ENCODE measurements at places on chromosomes 11 and 22.

- no peak for DNase-seq
These were observed 12.2 kb downstream of the FAR1 start for GRCh38 chr11:13680501-13681264.

GRCh38 chr11:112748713-112749543, 212.3 kb upstream of the NCAM1 start:
- no peak for DNase-seq

GRCh38 chr22:24523873-24524272, 28.7 kb downstream of the UPB1 start:
- DNase-seq = no peak

DNA sequence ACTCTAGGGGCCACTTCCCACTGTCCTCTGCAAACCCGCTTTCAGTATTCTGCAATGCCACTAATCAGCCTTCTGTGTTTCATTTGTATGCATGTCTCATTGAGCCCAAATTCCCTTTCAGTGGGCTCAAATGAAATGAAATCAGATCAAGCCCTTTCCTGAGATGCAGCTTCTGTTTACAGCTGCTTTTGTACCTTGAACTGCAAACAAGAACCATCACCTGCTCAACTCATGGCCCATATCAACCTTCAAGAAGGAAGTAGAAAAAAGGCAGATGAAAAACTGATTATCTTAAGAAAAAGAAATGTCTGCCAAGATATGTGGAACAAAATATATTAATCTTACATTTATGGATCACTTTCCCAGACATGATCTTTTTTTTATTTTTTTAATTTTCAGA, 141.1 kb upstream of the ARHGAP42 start:
- no peak for DNase-seq

DNA sequence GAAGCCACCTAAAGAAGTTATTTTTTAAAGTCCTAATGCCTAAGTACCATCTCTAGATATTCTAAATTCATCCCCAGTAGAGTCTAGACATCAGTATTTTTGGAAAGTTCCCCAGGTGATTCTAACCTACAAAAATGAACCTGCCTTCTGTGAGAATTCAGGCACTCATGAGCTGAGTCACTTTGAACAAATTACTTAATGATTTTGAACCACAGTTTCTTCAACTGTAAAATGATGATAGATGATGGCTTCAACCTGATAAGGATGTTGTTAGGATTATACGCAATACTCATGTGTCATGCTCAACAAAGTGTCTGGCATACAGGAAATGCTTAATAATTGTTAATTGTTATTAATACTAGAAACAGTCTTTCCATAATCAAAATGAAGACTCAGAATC, 82.8 kb upstream of the OR5AK2 start:
- no peak for DNase-seq

DNA sequence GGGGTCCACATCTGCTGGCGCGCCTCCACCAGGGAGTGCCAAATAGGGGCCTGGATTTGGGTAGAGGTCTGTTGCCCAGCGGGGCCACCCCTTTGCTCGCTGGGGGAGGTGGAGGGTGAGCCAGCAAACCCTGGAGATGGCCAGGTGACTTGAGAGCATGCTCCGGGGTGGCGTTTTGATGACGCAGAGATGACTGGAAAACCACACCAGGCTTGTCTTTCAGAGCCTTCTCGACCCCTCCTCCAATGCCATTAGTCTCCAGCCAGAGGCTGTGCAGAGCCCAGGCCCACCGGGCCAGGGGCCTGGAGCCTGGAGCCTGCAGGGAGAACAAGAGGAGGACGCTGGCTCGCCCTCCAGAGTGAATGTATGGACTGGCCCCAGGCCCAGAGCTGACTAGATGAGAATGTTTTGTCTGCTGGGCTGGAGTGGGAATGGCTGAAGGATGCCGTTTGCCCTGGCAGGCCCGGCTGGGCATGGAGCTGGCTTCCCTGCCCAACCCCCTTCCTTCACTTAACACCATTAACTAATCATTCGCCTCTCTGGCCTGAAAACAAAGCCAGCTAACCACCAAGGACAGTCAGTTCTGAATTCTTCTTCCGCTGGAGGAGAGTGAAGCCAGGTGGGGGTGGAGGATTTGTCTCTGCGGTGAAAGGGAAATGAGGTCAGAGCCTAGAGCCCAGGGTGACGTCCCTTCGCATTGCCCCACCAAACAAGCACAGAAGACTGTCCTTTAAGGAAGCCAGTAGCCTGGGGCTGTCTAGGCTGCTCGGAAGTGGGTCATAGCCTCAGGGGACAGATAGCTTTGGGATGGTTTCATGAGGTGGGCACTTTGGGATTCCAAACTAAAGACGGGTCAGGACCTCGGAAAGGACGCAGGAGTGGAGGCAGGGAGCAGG, 1.6 kb upstream of the MCAM start:
- peak; percentile 56 for DNase-seq

DNA sequence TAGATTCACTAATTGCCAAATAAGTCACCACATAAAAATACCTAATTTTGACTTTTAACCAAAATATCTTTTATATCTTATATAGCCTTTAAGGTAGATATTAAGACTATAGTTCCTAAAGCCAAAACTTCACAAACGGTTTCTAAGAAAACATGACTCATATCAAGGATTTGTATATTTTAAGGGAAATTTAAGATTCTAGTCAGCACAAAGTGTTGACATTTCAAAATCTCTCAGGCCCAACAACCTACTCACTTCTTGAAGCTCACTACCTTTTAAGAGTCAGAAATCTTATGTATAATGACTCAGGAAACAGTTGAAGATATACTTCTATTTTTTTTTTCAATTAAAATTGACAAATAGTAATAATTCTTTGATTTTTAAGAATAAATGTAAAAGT, 221.9 kb downstream of the SBF2 start:
- DNase-seq = no peak

- no peak for DNase-seq
These were observed 44.5 kb downstream of the FEZ1 start for GRCh38 chr11:125451400-125452124.

GRCh38 chr22:49752598-49753091, 75.0 kb downstream of the BRD1 start:
- DNase-seq = no peak

GRCh38 chr11:68969386-68969785, 11.4 kb downstream of the MRGPRD start:
- DNase-seq = no peak
